Suppressor macrophage (primary cell): ENCODE measurements at places on chromosomes 2 and 18.

DNA sequence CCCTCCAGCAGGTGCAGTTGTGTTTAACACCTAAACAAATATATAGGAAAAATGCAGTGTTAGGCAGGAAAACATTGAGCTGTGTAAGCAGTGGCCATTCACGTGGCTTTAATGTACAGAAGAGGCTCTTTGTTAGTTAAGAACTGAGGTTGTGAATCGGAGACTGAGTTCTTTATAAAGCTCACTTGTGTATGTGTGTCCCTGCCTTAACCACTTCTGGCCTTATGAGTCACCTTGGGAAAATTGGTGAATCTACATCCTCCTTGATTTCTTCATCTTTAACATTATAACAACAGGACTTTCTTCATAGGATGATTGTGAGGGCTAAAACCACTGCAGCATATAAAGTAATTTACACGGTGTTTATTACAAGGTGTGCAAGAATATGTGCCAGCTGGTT lies 188.4 kb upstream of the TPO start:
- DNase-seq, result no peak

GRCh38 chr2:70716951-70717350 lies 51.0 kb downstream of the ADD2 start:
- no peak for DNase-seq

GRCh38 chr2:205864491-205864890 lies 182.2 kb downstream of the NRP2 start:
- DNase-seq, result no peak

GRCh38 chr2:196638765-196639164 lies 750 bp upstream of the CCDC150 start:
- DNase-seq, result no peak

DNA sequence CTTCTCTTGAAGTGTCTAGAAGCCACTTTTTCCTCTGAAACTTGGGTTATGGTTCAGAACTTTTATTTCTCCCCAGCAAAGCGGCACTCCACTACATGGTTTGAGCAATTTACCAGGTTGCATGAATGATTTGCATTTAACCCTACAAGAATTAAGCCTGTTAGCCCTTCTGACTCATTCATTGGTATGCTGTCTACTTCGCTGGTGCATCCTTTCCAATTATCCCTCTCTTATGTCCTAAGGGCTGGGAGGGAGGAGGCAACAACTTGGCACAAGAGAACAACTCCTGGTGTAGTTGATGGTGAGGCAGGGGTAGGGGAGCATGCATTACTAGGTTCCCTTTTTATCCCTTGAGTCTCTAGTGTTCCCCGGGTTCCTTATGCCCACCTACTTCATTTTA lies 293.4 kb upstream of the MEX3C start:
- no peak for DNase-seq

DNA sequence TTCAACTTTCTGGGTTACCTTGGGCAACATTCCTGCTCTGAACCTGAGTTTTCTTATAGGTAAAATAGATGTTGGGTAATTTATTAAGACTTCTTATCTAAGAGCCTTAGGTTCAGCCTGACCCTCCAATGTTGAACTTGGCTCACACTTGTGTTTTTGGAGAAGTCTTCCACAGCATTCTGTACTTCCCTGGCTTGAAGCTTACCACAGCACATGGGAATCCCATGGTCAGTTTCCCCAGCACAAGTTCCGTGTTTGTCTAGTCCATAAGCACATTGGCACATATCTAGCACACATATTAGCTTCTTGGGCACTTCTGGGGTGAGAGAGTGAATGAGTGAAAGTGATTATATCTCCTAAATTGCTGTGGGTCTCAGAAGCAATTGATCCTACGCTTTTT lies 782.5 kb upstream of the HS6ST1 start:
- no peak for DNase-seq

DNA sequence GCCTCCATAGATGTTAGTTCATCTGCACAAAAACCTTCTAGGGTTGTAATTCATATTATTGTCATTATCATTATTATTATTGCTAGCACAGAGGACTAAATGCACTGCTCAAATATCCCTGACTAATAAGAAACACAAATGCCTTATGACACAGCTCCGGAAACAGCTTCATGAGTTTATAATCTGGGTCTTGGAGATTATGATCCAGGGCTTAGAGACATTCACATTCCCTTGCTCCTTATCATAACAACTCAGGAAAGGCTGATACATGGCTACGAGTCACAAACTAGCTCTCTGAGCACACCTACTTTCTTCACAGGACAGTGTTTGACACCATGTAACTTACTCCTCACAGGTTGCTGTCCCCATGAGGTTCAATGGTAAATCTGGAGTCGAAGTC lies 102.2 kb upstream of the TTC39C start:
- DNase-seq, result no peak

DNA sequence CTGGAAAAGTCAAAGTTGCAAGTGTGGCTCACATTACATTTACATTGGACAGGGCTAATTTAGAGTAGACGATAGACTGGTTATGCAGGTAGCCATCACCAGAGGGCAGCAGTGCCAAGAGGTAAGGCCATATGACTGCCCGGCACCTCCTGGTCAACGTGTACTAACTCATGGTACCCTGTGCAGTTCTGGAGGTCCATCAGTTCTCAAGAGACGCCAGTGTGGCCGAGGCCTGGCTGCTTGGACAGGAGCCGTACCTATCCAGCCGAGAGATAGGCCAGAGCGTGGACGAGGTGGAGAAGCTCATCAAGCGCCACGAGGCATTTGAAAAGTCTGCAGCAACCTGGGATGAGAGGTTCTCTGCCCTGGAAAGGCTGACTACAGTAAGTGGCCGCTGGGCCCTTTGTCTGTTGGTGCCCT lies 65.8 kb upstream of the EML6 start:
- peak; percentile 68 for DNase-seq
